ENCODE measurements at places on chromosomes 16 and 17. TPM values are rescaled to one million over a fixed set of nuclear protein-coding genes. Genes with fewer than 3 reads are reported as not detected.

The PPP1R27 gene
- not detected for total RNA-seq

The LRRC37A gene
- total RNA-seq = 1.9 TPM

The OR3A3 gene
- not detected for total RNA-seq

The PRAC2 gene
- total RNA-seq = not detected

The MYH1 gene
- total RNA-seq = 0.12 TPM

The DNASE1 gene
- total RNA-seq = 284 TPM

The RCVRN gene
- 0.07 TPM for total RNA-seq

The ICAM2 gene
- total RNA-seq = 8.4 TPM

The ACSM3 gene
- 46.7 TPM for total RNA-seq

The PIMREG gene
- total RNA-seq = 5.4 TPM

The TBC1D3C gene
- not detected for total RNA-seq

The ZSCAN10 gene
- total RNA-seq = not detected

The MPO gene
- 0.13 TPM for total RNA-seq

The SRCIN1 gene
- total RNA-seq = 0.90 TPM

The CCL13 gene
- total RNA-seq = 0.32 TPM

The NARF gene
- total RNA-seq = 43.9 TPM

The TBC1D3I gene
- not detected for total RNA-seq

The WNT9B gene
- 2.6 TPM for total RNA-seq

The SYNRG gene
- total RNA-seq = 27.0 TPM

The HBA1 gene
- total RNA-seq = not detected

The ATP6V0D1 gene
- 115 TPM for total RNA-seq

The TNFRSF17 gene
- not detected for total RNA-seq

The GCGR gene
- total RNA-seq = 2.9 TPM

The PRSS33 gene
- total RNA-seq = 0.20 TPM

The SPEM1 gene
- total RNA-seq = not detected

The FOXJ1 gene
- total RNA-seq = 1.6 TPM

The CCL3 gene
- 12.7 TPM for total RNA-seq

The TOX3 gene
- total RNA-seq = 11.8 TPM

The SULT1A4 gene
- total RNA-seq = 33.3 TPM

The TRIM25 gene
- 24.6 TPM for total RNA-seq

The SLC13A2 gene
- 1.2 TPM for total RNA-seq

The ZFP3 gene
- total RNA-seq = 0.12 TPM

The GSG1L gene
- not detected for total RNA-seq

The CFAP97D1 gene
- total RNA-seq = not detected

Data from hepatocyte (in vitro differentiated cells).